ENCODE measurements at places on chromosomes 4 and X.

DNA sequence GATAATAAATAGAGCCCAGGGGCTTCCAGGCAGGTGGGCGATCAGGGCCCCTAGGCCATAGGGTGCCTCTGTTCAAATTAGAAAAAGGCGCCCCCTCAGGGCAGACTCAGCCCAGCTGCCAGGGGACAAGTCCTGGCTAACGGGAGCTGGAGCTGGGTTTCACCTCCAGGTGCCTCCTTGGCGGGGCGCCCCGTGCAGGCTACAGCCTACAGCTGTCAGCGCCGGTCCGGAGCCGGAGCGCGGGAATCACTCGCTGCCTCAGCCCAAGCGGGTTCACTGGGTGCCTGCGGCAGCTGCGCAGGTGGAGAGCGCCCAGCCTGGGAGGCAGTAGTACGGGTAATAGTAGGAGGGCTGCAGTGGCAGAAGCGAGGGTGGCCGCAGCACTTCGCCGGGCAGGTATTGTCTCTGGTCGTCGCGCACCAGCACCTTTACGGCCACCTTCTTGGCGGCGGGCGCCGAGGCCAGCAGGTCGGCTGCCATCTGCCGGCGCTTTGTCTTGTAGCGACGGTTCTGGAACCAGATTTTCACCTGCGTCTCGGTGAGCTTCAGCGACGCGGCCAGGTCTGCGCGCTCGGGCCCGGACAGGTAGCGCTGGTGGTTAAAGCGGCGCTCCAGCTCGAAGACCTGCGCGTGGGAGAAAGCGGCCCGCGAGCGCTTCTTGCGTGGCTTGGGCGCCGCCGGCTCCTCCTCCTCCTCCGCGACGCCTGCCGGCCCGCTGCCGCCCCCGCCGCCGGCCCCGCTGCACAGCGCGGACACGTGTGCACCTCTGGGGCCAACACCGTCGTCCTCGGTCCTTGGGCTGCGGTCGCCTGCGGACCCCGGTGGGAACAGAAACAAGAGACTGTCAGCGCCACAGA lies 2.4 kb downstream of the NKX3-2 start:
- peak; percentile 56 for DNase-seq

- peak; percentile 21 for DNase-seq
These were observed 28.2 kb downstream of the SULT1E1 start for GRCh38 chr4:69831646-69832325.

GRCh38 chr4:24796620-24797019 lies 1.2 kb downstream of the SOD3 start:
- no peak for DNase-seq

DNA sequence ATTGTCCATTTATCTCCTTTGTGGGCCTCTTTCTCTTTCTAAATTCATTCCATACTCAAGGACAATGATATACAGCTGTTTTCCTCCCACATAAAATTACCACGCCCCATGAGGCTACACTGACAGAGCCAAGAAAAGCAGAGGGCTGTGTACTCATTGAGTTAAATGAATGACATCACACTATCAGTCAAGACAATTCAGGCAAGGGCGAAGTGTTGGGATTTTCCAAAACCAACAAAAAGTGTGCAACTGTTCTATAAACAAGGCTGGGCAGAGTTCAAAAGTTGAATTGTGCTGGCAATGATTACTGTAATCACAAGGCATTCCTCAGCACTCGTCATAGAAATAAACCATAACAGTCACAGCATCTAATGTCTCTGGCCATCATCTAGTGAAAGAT lies 799.6 kb upstream of the DIAPH2 start:
- DNase-seq = no peak

- no peak for DNase-seq
These were observed 72.5 kb upstream of the KCNIP4 start for GRCh38 chr4:22021106-22021505.

DNA sequence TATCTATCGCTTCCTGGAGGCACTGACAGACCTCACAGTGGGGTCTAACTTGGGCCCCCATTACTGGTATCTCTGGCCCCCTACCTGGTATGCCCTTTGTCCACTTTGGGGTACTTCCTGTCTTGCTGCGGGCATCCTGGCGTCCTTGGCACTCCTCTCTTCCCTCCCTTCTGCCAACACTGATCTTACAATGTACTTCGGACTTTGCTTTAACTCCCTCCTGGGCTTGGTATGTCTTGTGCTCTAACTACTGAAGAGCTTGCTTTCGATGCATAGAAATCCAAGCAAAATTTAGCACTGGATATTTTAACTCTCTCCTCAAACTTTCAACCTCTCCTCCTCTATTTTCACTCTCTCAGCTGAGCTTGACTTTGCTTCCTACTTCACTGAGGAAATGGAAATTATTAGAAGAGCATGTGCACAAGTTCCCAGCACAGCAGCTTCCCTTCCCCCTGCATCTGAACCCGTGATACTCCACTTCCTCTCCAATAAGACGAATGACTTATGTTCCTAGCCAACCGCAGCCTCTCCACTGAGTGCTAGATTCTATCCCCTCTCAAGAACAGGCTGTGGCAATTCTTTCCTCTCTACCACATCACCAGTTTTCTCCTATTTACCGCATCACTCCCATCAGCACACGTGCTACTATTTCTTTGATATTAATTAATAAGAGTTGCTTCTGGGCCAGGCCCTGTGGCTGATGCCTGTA lies 52.9 kb downstream of the SUPT20HL2 start:
- peak; percentile 48 for DNase-seq

- DNase-seq = no peak
These were observed 40.9 kb downstream of the COX18 start for GRCh38 chr4:73028621-73029020.

GRCh38 chrX:104135677-104136076 lies 21.1 kb downstream of the SLC25A53 start:
- no peak for DNase-seq

DNA sequence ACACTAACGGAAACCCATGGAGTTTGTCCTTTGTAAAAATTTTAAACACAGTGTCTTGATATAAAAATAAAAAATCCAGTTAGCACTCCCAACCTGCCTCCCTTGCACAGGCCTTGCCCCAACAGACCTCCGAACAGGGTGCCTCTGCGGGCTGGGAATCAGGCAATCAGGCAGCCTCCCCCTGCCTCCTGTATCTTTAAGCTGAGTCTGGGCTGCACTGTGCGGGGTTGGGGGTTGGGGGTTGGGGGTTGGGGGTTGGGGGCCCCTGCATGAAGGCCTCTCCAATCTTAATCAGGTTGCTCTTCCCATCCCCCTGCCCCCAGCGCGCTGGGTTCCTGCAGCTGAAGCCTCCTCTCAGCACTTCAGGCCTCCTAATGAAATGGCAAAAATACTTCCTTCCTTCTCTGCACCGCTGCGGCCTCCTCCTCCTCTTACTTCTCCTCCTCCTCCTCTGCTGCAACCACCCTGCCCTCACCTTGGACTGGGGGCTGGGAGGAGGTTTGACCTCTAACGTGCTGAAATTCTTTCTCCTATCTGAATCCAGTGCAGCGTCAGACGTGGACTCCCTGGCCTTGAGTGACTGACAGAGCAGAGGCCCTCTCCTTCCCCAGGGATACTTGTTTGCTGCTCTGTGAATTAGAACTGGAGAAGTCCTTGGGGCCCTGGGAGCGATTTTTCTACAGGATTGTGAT lies 26.6 kb downstream of the NLGN3 start:
- no peak for DNase-seq
